NCI-H1048 (cell line): ENCODE measurements at places on chromosomes 16 and 17.

- DNase-seq = no peak
Observed at GRCh38 chr16:71846431-71846830, 655 bp downstream of the ATXN1L start.

- DNase-seq = no peak
Observed at GRCh38 chr17:73141411-73141810, 23.4 kb upstream of the SSTR2 start.

- DNase-seq = no peak
Observed at GRCh38 chr17:73010414-73010813, 82.1 kb downstream of the SLC39A11 start.

DNA sequence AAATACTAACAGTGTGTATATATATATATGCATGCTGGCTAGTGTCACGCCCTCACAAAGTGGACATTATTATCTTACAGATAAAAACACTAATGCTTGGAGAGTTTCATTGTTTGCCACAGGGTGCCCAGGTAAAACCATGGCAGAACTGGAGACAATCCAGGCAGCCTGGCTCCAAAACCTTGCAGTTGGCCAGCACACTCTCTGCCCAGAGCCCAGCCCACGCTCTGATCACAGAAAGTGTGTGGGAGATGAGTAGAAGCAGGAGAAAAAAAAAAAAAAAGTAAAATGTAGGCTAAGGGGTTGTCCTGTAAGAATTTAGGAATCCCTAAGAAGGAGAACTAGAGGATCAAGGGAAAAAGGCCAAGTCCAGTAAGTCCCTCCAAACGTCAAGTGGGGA is 538.0 kb downstream of the CDH13 start:
- no peak for DNase-seq

GRCh38 chr17:1750628-1751027 is 8.0 kb downstream of the SERPINF2 start:
- no peak for DNase-seq

GRCh38 chr17:44922136-44922535 is 6.8 kb upstream of the GFAP start:
- no peak for DNase-seq

DNA sequence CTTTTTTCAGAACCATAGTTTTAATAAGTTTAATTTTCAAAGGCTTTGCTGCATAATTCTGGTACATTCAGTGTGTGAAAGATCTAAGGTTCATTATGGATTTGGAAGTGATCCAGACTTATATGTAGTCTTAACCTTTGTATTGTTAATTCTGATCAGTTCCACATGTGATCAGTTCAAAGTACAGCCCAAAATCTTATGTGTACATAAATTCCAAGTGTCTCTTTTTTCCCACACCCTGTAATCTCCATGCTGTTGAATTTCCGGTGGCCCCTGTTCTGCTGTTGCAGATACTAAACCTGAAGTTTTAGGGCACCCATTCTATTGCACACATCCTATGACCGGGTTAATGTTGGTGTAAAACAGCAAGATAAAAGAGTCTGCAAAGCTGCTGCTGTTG is 1147.5 kb upstream of the CDH8 start:
- DNase-seq = no peak

DNA sequence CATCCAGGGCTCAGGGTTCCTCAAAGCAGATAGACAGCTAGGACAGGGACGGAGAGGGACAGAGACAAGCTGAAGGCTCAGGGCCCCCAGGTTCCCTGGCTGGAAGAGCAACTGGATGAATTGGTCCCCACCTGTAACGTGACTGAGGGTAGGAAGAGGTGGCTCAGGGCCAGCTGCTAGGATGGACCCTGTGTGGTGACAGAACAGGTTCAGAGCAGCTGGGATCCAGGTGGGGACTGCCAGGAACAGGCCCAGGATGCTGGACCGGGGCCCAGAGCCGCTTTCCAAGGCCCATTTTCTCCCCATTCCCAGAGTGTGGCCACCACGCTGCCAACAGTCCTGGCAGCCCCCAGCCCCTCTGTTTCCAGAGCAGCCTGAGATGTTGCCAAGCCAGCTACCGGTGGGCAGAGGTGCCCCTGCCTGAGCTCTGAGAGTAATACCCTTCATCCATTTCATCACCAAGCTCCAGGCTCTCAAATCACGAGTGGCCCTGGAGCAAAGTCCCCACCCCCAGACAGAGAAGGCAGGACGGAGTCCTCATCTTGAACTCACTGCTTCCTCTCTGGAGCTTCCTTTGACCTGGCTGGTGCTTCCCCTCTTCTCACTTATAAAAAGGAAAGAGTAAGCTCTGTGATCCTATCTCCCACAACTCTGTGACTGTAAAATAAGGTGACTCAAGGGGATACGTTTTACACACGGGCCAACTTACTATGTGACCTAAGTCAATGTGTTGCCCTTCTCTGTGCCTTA is 79.6 kb downstream of the TMEM132E start:
- no peak for DNase-seq
